ENCODE measurements at places on chromosomes 3 and 15.

DNA sequence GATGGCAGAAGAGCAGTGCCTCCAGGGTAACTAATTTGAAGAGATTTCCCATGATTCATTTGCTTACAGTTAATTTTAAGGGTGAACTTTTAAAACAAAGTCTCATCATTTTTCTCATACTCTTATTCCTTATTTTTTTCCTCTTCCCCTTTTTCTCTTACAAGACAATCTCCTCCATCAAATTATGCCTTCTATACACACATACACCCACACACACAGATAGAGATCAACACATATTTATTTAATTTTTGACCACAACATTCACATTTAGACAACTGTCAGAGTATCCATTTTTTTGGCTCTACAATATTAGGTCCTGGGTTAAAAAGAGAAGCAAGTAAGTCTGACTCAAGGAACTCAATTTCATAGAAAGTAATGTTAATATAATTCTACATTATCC, 37.6 kb downstream of the AAGAB start:
- DNase-seq: no peak

DNA sequence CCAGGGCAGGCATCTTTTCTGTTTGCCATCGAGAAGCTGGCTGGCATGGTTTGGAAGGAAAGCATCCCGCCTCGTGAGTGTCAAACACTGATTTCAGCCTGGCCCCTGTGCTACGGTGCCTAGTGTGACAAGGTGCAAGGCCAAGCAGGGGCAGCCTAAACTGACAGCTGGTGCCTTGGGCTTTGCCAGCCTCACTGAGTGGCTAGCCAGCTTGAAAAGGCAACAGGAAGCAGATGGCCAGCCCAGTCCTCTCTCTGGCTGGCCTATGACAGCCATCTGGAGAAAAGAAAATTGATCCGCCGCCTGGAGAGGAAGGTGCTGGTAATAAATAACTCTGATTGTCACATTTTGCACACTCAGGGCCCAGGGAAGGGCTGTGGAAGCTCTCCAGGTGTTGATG, 52.2 kb downstream of the C3orf85 start:
- no peak for DNase-seq

- DNase-seq: no peak
Observed at GRCh38 chr15:83919319-83919830, 265.5 kb downstream of the ADAMTSL3 start.

DNA sequence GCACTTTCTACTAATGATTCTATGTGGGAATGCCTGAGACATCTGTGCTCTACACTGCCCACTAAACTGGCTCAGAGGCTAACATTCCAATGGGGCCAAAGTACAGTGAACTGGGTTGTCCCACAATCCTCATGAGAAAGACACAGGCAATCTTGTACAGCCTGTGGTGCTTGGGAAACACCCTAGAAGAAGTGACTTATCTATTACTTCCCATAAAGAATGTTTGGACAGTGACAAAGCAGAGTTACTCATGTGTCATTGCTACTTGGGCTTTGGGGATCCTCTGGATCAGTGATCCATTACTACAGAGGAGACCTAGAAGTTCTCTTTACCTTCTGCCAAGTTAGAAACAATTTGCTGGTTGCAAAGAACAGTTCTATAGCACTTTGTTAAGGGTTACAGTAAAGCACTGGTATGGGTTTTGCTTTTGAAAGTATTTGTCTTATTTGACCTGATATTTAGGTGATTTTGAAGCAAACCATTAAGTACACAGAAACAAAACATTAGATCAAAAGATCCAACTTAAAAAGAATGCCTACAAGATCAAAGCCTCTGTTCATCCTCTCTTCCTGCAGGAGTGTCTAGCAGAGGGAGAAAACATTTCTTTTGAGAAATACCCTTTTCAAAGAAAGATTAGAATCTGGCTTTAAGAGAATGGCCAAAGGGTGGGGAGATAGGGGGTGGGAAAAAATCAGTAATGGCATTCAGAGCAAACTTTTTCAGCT, 75.8 kb downstream of the CTNNB1 start:
- no peak for DNase-seq

DNA sequence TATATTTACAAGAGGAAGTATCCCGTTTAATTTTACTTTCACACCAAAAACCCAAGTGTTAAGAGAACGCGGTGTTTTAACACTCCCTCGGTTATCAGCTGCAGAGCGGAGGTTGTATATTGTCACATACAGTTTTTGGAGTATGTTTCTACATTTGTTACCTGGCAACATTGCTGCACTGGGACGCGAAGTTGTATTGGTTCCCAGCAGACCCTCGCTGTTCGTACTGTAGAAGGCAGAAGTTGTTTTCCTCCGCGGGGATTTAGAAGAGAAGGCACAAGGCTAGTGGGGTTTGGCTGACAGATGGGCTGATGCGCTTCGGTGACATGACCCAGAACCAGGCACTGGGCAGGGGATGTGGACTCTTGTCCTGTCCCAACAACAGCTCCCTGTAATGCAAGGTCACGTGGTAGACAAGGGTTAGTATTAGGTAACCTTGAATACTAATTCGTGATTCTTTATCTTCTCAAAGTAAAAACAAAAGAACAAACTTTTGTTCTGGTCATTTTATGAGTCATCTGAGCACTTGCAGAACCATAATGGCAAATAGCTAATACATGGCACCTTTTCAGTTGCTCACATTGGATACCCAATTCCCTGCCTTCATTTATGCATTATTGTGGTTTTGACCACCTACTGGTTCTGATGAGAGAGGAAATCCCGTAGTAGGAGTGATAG, 230.4 kb upstream of the BHLHE40 start:
- no peak for DNase-seq

DNA sequence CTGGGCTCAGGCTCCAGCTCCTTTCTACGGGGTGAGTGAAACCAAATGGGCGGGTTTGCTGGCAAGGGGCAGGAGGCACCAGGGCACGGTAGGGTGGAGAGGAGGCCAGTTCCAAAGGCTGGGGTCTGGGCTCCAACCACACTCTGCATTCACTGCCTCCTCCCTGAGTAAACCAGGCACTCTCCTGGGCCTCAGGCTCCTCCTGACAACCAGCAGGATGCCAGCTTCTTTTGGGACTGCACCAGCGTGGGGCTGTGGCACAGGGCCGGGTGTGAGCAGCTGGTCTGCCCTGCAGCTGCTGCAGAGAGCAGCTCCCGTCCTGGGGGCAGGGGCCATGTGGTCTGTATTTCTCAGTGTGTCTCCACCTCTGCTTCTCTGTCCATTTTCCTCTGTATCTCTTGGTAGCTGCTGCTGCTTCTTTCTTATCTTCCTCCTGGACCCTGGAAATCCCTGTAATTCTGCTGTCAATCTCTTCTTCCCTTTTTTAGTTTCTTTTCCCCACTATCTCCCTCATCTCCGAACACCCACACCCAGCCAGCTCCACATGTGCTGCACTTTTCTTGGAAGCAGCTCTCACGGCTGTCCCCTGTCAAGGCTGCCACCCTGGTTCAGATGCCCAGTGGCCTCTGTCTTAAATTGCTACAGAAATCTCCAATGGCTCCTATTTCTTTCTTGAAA, 54.9 kb upstream of the TBC1D21 start:
- no peak for DNase-seq
